ENCODE measurements at places on chromosomes 7 and 10.

DNA sequence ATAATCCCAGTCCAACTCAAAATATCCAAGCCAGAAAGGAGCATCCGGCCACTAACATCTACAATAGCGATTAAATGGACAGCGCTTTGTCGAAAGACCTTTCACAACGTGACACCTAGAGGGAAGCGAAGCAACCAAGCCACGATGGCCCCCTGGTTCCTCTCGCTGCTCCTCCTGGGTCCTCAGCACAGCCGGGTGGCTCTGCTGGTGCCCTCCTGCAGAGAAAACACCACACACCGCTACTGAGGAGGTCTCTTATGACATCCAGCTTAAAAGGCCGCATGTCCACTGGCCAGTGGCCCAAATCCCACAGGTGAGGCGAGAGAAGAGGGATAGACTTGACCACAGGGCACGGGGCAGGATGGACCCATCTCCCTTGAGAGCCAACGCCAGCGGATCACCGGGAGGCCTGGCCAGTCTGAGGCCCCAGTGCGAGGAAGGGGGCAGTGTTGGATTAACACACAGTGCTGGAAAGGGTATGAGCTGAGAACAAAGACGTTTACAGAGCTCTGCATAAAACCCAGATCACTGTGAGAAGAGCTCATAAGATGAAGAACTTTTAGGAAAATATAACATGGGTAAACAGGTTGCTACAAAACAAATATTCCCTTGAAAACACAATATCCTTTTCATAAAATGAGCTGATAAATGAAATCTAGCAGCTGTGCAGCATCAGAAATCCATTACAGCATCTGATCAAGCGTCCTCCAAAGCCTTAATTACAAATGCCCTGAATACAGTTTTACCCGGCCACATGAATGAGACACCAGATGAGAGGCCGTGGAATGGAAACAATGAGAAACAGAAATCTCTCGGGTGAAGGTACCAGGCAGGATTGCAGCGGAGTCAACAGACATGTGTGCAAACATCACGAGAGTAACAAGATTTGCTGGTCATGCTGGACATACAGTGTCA is 236.7 kb downstream of the DIP2C start:
- no peak for DNase-seq

GRCh38 chr7:65269150-65269856 is 104.4 kb upstream of the ZNF92 start:
- peak; percentile 44 for DNase-seq

GRCh38 chr7:55550010-55550663 is 22.2 kb downstream of the VOPP1 start:
- no peak for DNase-seq

DNA sequence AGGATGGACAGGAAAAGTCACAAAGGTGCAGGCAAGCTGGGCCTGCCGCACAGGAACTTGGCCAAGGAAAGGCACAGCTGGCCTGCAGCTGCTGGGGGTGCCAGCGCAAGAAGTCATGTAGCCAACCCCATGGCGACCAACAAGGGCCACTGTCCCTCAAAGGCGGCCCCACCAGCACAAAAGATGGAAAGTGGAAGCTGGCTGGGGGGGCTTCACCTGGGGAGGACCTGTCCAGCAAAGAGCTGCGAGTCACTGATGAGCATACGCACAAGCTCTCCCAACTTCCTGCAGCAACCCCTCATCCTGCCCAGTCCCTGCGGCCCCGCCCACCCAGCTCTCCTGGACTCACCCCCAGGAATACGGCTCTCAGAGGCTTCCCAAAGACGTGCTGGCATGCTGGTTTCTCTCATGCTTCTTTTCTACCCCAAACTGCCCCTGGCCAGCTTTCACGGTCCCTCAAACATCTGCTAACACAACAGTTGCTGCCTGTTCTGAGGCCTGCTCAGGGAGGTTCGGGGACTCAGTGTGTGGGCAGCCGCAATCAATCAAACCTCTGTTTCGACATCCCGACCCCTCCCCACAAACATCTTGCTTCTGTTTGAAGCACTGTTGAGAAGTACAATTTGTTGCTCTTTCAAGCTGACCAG is 67.6 kb downstream of the FAM53B start:
- no peak for DNase-seq

- no peak for DNase-seq
Measured at GRCh38 chr7:132309102-132309805, 267.0 kb downstream of the PLXNA4 start.

GRCh38 chr10:110508159-110508788 is 10.6 kb downstream of the DUSP5 start:
- no peak for DNase-seq

GRCh38 chr10:130127364-130128061 is 8.7 kb upstream of the GLRX3 start:
- DNase-seq = peak; percentile 61

DNA sequence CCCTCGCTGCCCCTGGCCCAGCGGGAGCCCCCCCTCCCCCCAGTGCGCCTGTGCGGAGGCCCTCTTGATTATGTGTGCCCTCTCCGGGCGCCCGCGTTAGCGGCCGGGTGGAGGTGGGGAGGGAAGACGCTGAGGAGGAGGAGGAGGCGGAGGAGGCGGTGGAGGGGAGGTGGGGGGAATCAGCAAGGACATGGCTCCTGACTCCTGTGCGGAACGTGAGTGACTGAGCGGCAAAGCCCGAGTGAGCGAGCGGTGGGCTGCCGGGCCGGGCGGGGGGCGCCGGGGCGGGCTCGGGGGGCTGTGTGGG is 201 bp downstream of the MLLT10 start:
- DNase-seq = no peak

DNA sequence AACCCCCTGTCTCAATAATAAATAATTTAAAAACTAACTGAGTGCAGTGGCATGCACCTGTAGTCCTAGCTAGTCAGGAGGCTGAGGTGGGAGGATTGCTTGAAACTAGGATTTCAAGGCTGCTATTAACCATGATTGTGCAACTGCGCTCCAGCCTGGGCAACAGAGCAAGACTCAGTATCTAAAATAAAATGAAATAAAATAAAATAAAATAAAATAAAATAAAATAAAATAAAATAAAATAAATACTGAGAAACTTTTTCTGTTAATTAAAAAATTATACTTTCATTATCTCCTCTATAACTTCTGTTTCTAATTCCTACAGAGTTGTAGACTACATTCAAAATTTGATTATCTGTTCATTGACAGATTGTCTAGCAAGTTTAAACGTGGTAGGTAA is 999.4 kb downstream of the ANKRD7 start:
- DNase-seq = no peak

- no peak for DNase-seq
Measured at GRCh38 chr7:154505362-154505761, 453.2 kb downstream of the DPP6 start.

- no peak for DNase-seq
Measured at GRCh38 chr10:37713642-37714041, 143.8 kb downstream of the ZNF248 start.

DNA sequence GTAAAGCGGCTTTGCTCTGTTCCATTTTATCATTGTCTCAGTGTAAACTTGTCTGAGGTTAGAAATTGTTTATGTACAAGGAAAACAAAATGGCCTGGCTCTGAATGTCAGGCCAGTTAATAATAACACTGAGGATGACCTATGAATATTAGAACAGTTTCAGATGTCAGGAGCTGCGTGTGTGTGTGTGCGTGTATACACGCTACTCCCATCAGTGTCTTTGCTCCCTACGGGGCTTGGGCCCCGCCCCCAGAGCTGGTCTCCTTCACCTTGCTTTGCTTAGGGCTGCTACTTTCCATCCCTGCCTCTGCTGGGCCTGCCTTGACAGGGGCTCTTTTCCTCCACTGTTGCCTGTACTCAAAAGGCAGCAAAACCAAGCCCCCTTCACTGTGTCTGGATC is 142.3 kb upstream of the BET1 start:
- DNase-seq = no peak

GRCh38 chr7:70647801-70648498 is 484.0 kb upstream of the GALNT17 start:
- DNase-seq = peak; percentile 80

- no peak for DNase-seq
Measured at GRCh38 chr7:87318741-87319140, 26.7 kb upstream of the CROT start.

DNA sequence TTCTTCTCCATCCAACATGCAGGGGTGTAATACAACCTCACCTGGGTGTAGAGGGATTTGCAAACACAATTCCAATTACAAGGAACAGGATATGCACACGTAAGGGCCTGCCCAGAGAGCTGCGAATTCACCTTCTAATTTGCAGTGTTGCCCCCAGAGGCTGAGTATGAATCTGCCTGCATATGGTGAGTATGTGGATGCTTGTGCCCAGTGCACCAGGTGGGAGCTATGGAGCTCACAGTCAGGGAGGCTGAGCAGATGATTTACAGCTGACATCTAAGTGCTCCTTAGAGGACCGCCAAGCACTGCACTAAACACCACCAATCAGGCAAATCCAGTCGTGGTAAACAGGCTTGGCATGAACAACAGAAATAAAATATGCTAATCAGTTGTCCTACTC is 132.0 kb downstream of the RELN start:
- DNase-seq = no peak

DNA sequence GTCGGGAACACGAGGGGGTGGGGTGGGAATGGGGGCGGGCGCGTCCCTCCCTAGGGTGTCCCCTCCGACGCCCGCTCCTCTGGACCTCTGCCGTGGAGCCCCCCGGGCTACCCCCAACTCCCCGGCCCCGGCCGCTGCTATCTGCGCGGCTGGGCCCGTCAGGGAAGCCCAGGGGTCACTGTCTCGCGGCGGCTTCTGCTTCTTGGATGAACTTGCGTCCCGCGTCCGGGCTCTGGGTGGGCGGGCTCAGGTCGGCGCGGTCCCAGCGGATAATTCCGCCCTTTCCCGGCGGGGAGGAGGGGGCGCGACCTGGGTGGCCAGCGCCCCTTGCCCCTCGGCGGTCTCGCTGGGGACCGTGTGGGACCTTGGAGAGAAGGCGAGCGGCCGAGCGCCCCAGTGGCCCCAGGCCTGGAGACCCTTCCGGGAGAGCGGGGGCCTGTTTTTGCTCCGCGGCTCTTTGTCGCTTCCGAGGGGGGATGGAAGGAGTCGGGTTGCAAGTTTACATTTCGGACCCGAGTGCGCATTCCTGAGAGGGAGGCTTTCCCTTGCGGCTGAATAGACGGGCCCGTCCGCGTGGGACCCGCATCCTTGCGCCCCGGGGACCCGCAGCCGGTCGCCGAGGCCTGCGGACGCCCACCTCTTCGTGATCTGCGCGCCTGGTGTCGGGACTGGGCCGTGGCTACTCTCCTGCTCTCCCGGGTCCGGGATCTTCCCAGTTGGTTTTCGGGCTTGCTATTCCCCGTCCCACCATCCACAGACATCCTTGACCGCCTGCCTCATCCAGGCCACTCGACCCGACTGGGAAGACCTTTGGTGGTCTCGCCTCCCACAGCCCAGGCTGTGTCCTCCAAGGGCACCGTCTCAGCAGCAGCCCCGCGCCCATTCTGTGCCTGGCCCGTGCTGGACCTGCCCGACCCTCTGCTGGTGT is 812 bp downstream of the DOCK1 start:
- DNase-seq = no peak

DNA sequence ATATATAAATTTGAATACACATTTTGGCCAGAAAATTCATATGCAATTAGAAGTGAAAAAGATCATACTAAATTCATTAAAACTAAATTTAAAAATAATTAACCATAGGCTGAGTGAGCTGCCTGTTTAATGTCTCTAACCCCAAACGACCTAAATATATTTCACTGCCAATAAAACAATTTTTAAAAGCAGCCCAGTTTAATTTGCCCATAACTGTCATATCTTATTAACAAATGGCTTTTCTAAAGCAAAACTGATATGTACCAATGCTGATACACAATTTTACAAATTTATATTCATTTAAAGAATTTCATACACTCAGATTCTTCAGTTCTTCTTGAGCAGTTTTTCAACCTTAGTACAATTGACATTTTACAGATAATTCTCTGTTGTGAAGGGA is 99.9 kb downstream of the CACNA2D1 start:
- DNase-seq = no peak

- DNase-seq = no peak
Measured at GRCh38 chr7:121901026-121901425, 28.1 kb downstream of the PTPRZ1 start.

DNA sequence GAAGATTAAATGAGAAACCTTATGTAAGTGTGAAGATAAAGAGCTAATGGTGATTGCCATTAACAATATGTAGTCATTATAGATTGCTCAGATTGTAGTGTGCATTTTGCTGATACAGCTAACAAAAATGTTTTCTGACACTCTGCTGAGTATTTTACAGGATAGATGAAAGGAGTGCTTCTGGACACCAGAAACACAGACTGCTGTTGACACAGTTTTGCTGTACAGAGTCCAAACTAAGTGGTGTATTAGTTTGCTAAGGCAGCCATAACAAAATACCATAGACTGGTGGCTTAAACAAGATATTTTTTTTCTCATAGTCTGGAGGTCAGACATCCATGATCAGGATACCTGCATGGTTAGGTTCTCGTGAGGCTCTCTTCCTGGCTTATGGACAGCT is 2.2 kb downstream of the SMC3 start:
- no peak for DNase-seq

GRCh38 chr7:1559626-1560590 is 3.9 kb upstream of the TMEM184A start:
- DNase-seq = no peak

Measured in activated naive CD4-positive, alpha-beta T cell treated with Interleukin-2 at 50 U/mL for 16 hours (primary cell).